ENCODE measurements at places on chromosomes 16 and 17. TPM values are rescaled to one million over a fixed set of nuclear protein-coding genes. Genes with fewer than 3 reads are reported as not detected.

Gene TSPAN10
- 2.6 TPM for total RNA-seq

Gene CNGB1
- total RNA-seq = not detected

Gene RNF157
- total RNA-seq = 1.7 TPM

Gene ZNF385C
- total RNA-seq = not detected

Gene MYL4
- not detected for total RNA-seq

Gene KLHL10
- total RNA-seq = 0.29 TPM

Gene GLYR1
- 52.7 TPM for total RNA-seq

Gene FAM117A
- 3.5 TPM for total RNA-seq

Gene KRTAP9-8
- total RNA-seq = not detected

Data from smooth muscle cell of trachea (primary cell).